ENCODE measurements at places on chromosomes 12 and 14.

- DNase-seq, result no peak
Observed at GRCh38 chr12:87231818-87232217, 797.4 kb downstream of the C12orf50 start.

DNA sequence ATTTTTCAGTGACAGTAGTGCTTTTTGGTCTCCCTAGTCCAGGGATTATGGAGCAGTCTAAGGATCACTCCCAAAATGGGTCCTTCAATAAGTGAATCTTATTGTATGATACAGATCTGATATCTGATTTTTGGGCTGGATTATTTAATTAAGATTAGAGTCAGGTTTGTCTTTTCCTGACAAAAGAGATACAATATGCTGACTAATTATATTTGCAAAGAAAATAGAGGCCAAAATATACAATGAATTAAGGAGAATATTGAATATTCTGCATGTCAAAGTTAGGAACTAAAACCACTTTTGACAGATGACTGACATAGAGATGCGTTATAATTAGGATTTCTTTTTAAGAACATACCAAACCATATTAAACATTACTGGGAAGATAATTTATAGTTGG is 175.2 kb downstream of the FOXG1 start:
- DNase-seq, result no peak

GRCh38 chr12:24853094-24853493 is 95.8 kb downstream of the BCAT1 start:
- no peak for DNase-seq

- no peak for DNase-seq
Observed at GRCh38 chr14:61360796-61361525, 39.6 kb downstream of the PRKCH start.

GRCh38 chr12:40145896-40146295 is 40.0 kb upstream of the SLC2A13 start:
- no peak for DNase-seq

- DNase-seq, result no peak
Observed at GRCh38 chr14:104292084-104292970, 153.9 kb downstream of the KIF26A start.

DNA sequence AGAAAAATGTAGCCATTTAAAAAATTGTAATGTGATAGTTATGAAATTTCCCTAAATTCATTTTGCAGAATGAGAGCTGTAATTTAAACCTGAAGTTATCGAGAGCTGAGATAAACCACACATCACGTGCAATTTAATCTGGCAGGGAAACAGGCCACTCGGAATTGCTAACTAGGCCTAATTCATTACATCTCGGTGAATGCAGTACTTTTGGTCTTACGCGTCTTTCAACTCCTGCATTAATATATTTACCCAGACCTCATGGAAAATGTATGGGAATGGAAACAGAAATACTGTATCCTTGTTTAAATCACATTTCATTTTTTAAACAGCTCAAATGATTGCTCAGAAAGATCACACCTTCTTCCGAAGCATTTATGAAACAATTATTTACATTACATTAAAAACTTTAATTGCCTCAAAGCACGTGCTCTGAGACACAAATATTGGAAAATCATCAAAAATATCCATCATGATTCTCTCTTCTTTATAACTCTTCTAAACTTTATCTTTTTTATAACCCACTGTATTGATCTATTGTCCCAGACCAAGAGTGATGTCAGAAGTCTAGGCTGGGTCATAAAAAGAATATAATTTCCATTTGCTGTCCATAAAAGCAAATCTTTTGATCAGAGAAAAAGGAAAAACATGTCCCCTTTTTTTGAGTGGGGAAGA is 111.7 kb upstream of the MYL2 start:
- no peak for DNase-seq

DNA sequence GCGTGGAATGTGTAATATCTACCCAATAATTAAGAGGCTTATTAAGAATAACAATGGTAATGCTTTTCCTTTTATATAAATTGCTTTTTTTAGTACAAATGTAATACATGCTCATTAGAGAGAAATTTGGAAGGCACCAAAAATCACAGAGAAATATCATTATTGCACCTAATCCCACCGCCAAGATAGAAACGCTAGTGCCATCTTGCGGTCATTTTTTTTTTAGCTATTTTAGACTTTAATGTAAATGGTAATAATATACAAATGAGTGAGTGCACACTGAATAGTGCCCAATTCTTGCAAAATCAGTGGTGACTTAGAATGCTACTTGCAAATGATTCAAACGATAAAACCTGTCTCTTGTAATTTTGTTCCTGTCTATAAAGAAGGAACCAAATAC is 576.8 kb upstream of the TMEM132C start:
- no peak for DNase-seq

DNA sequence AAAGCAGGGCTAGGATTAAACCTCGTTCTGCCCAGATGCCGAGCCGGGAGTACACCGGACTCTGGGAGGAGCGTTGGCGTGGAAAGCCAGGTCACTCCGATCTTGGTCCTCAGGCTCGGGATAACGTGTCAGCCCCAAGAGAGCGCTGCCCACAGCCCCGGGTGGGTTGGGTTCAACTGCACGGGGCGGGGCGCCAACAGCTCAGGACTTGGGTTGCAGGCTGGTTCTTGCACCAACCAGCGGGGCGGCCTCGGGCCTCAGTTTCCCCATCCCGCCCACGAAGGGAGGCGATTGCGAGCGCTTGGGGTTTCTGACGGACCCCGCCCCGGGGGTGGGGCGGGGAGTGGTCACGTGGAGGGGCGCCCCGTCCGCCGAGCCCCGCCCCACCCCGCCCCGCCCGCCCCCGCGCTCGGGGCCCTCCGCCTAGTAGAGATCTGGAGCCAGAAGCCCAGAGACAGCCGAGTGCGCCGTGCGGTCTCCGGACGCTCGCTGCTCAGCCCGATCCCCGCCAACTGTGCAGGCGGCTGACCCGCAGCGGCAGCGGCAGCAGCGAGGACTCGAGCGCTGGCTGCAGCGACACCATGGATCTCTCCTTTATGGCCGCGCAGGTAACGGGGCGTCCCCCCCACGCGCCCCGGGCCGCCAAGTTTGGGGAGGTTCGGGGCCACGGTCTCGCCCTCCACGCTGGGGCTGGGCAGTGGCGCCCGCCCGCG is at the start of gene C14orf132:
TSS of gene C14orf132 (plus strand) at position 443 of the 713 bp plus-strand sequence. CDS start at position 582, 139 bp downstream.
- peak; percentile 21 for DNase-seq

- peak; percentile 58 for DNase-seq
Observed at GRCh38 chr12:55931780-55932550, 1.0 kb downstream of the DGKA start.

GRCh38 chr14:57171363-57171762 is 97.3 kb downstream of the EXOC5 start:
- no peak for DNase-seq

DNA sequence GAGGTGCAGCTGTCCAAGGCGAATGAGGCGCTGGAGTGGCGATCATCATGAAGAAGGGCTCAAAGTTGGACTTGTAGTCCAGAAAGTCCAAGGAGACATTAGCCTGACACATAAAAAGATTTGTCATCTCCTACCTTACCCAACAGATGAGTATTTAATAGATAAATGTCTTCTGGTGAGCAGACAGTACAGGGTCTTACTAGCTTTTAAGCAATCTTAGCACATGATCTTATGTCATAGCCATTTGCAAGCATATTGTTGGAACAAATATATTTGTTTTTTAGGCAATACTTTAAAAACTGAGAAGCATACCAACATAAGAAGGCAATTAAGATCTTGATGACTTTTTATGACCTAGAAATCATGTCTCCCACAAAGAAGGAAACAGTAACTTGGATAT is 16.0 kb downstream of the GNS start:
- no peak for DNase-seq

All from nucleus accumbens (tissue), 56 donors.